ACHN (cell line): ENCODE measurements at places on chromosomes 16 and 17.

GRCh38 chr16:4415538-4416199, 727 bp downstream of the CORO7 start:
- peak; percentile 44 for DNase-seq

GRCh38 chr17:67050066-67050465, 5.7 kb downstream of the CACNG1 start:
- DNase-seq: no peak

DNA sequence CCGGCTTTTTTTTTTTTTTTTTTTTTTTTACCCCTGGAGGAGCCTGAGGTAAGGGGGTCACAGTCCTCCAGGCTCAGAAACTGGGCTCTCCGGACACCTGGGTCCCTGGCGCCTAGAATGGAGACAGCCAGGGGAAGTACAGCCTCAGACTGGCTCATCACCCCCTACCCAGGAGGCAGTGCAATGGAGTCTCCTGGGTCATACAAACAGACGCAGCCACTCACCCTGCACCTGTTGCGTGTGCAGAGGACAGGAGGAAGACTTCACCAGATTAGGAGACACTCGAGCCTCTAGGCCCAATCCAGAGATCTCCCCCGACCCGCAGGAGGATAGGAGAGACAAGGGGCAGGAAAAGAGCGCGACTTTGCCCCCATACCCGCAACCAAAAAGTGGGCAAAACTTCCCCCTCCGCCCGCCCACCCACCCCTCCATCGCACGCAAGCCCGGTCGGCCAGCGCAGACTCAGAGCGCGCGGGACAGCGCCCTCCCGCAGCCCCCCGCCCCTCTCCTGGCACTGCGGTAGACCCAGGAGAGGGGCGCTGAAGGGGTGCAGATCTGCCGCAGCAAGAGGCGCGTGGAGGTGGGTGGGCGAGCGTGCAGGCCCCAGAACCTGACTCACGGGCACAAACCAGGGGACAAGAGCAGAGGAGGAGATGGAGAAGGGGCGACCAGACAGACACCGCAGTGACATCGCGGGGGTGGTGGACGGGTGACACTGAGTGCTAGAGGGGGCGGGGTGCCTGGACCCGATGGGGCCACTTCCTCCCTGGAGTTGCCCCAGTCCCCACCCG, 900 bp downstream of the HAP1 start:
- no peak for DNase-seq

GRCh38 chr16:58938811-58939210, 204.7 kb upstream of the GOT2 start:
- no peak for DNase-seq

GRCh38 chr17:19876529-19877161, 8.9 kb upstream of the ULK2 start:
- DNase-seq: no peak

- no peak for DNase-seq
Measured at GRCh38 chr16:80002261-80002660, 401.7 kb upstream of the MAF start.

DNA sequence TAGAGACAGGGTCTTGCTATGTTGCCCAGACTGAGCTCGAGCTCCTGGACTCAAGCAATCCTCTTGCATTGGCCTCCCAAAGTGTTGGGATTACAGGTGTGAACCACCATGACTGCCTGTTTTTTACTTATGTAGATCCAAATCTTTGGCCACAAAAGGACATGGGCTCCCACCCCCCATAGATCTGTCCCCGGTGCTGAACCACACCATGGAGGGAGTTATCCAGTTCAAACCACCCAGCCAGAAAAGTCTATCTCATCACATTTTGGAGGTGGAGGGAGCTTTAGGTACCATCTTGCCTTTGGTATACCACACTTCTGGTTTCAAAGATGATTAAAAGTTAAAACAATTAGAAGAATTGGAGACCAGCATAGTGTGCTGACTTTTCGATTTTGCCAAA, 26.2 kb downstream of the SHISA9 start:
- no peak for DNase-seq

DNA sequence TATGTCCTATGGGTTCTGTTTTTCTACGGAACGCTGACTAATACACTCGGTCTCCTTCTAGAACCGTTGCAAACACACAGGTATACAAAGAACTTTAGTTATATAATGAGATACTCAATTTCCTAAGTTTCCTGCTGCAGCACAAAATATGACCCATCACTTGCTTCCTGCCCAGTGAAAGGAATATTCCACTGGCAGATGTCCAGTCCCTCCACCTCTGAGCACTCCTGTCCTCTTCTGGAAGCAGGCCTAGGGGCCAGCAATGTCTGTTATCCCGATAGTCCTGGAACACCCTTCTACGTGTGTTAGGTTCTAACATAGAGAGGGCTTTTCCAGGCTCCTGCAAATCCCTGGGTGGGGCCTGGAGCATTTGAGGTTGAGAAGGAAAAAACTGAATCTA, 32.7 kb downstream of the ADAMTS18 start:
- DNase-seq: no peak

DNA sequence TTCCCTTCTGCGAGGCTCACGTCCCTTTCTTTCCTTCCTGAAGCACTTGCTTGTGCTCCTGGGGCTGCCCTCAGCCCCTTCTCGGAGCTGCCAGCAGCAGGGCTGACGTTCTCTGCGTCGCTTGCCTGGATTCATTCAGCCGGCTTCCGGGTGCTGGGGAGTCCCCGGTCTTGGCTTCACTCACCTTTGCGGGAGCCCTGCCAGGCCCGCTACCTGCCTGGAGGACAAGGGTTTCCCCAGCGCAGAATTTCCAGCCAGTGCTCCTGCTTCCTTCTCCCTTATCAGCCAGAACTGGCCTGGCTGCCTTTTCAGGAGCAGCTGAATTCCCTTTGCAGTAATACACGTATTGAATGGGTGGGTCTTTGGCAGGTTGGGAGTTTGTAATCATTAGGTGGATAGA, 22.1 kb upstream of the IL17C start:
- DNase-seq: no peak

DNA sequence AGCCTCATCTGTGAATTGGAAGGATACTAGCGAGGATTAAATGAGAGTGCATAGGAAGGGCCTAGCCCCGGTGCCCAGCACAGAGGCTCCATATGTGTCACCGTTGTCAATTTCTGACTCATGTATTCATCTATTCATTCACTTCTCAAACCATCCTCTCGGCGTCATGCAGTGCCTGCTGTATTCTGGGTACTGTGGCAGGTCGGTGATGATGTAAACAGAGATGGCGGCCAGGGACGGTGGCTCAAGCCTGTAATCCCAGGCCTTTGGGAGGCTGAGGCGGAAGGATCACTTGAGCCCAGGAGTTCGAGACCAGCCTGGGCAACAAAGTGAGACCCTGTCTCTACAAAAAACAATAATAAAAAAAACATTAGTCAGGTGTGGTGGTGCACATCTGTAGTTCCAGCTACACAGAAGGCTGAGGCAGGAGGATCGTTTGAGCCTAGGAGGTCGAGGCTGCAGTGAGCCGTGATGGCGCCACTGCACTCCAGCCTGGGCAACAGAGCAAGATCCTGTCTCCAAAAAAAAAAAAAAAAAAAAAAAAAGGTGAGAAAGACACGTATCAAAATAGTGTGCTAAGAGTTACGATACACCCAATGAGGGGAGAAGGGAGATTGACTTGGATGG, 4.3 kb upstream of the PPP1R1B start:
- peak; percentile 87 for DNase-seq

DNA sequence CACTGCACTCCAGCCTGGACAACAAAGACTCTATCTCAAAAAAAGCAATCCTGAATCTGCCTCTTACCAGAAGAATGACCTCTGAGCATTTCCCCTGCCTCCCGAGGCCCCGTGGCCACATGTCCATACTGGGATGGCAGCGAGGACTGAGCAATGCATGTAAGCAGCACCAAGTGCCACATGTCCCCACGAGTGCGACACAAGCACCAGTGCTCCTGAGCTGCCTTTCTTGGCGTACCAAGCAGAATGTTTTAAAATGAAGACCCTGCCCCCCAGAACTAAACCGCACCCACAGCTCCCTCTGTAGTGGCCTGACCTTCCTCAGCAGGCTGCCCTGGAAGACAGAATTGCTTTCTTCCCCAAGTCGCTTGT, 373.3 kb downstream of the SLC39A11 start:
- no peak for DNase-seq

DNA sequence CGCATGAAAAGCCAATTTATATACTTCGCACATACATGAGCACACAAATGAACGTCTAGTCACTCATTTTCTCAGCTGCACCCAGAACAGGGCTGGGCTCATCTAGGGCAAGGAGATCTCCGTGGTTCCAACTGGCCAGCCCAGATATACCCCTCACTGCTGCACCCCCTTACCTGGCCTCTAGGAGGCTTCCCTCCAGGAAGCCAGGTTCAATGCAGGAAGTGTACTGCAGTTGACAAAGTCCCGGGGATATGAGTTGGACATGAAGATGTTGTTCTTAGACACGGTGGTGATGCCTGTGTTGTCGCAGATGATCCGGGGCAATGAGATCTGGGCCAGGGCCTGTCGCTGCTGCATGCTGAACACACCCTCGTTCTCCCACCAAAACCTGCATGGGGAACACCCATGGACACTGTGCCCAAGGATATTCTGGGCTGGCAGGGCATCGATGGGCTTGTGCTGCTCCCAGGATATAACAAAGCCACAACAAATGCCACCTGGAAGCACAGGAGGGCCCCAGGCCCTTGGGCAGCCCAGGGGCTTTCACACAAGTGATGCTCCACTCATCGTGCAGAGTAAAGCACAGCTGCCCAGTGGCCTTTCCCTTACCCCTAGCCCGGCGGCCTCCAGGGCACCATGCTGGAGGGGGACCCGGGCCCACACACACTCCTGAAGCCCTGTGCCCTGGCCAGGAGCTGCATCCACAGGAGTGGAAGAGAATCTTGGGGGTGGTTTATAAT, 10.1 kb downstream of the MPO start:
- no peak for DNase-seq

DNA sequence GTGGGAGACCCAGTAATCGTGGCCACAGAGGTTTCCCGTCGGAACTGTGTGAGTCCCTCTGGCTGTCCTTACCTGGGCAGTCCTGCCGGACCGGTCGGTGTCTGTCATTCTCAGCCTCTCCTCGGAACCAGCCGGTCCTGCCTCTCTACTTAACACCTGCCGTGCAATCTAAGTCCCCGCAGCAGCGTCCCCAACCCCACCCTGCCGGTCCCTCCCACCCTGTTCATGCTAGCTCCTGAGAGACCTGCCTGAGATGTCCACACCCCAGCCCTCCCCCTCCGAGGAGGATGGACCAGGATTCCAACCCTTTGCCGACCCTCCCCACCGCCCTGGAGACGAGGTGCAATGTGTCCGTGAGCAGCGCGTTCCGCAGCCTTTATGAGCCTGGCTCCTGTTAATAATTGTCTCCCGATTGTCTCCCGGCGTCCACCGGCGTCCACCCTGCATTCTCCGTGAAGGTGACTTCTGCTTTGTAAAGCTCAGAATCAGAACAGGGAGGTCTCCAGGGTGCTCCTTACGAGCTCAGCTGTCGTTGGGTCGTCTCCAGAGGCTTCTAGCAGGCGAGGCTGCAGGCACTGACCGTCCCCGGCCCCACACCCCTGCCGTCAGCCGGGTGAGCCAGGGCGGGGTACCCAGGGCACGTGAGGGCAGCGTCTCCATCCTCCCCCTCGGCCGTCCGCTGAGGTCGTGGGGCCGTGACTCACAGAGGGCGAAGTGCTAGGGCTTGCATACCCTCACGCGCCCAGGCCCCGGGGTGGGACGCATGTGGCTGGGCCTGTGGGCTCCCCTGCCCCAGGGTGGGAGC, 10.1 kb downstream of the METRNL start:
- no peak for DNase-seq

DNA sequence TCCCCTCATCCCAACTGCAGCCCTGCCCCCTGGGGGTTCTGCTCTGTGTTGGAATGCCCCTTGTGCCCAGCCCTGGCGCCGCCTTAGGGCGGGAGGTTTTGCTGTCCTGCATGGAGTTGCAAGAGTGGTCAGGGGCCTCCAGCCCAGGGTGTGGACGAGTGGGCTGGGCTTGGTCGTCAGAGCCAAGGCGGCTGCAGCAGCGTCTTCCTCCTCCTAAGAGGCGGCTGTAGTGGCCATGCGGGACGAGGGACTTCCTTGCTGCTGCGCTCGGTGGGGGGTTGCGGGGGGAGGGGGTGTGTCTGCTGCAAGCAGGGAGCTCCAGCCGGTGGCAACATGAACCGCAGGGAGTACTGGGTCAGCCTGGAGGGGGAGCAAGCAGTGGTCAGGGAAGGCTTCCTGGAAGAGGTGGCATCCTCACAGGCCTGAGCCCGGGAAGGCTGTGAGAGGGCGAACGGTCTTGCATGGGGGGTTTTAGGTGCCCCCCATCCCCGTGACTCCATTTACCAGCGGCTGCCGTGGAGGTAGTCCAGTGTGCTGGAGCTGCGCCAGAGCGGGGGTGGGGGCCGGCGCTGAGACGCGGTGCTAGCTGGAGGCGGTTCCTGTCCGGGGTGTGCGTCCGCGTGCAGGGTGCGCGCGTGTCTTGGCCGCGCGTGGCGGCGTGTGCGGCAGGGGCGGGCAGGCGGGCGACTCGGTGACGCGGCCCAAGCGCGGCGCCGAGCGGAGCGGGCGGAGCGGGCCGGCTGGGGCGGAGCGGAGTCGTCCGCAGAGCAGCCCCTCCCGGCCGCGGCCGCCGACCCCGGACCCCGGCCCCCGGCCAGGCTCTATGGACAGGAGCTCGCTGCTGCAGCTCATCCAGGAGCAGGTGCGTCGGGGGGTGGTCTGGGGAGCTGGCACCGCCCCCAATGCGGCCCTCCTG, at the start of gene RHBDL1:
TSS of gene RHBDL1 (plus strand) at position 704 of the 916 bp plus-strand sequence. CDS start at position 824, 120 bp downstream.
- DNase-seq: peak; percentile 58

DNA sequence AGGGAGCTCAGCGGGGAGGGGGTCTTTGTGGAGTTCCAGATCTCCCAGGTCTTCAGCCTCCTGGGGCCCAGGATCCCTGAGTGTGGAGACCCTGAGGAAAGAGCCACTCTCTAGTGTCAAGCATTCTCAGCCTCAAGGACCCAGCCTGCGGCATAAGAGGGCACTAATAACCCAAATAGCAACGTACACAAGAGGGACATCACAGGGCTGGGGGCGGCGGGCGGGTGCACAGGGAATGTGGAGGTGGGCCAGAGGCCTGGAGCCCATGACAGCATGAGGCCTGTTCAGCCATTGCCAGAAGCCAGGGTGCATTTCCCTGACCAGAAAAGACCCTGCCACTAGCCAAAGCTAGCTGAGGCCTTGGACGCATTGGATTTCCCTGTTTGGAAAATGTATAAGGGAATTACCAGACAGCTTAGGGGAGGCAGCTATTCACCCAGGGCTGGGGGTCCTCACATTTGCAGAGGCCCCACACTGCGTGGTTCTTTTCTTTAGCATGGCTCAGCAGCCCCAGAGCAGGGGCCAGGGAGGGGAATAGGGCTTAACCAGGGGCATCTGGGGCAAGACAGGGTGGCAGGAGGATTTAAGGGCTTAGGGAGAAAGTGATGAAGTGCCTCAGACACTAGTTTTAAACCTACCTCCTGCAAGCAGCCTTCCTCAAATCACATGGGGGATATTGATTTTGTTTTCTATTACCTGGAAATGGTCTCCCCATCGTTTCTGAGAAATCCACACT, 13.5 kb upstream of the ALOX15B start:
- DNase-seq: no peak

DNA sequence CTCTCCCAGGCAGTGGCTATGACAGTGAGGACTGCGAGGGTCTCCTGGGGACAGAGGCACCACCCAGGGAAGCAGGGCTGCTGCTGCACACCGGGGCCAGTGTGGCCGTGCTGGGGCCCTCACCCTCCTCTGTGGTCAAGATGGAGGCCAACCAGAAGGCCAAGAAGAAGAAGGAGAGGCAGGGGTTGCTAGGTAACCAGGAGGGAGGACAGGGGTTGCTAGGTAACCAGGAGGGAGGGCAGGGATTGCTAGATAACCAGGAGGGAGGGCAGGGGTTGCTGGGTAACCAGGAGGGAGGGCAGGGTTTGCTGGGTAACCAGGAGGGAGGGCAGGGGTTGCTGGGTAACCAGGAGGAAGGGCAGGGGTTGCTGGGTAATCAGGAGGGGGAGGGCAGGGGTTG, 55.2 kb downstream of the ACTG1 start:
- DNase-seq: no peak

- DNase-seq: no peak
Measured at GRCh38 chr17:45296003-45296832, 20.6 kb downstream of the MAP3K14 start.
